ENCODE measurements at places on chromosomes 2 and 18. TPM values are rescaled to one million over a fixed set of nuclear protein-coding genes. Genes with fewer than 3 reads are reported as not detected.

DNA sequence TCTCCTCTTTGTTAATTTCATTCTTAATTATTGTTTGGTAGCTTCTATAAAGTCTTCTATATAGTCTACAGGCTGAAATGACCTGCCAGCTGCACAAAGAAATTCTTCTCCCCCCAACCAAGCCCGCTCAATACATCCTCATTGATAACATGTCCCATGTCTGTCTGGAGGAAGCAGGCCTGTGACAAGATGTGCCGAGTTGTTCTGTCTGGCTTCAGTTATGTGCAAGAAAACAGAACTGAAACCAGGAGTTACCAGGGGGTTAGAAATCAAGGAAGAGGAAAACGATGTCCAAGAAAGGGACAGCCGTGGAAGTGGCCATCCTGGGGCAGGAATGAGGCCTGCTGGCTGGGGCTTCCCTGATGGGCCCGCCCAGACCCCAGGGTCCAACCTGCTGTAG lies 57.6 kb downstream of the MTCL1 start:
- no peak for DNase-seq

DNA sequence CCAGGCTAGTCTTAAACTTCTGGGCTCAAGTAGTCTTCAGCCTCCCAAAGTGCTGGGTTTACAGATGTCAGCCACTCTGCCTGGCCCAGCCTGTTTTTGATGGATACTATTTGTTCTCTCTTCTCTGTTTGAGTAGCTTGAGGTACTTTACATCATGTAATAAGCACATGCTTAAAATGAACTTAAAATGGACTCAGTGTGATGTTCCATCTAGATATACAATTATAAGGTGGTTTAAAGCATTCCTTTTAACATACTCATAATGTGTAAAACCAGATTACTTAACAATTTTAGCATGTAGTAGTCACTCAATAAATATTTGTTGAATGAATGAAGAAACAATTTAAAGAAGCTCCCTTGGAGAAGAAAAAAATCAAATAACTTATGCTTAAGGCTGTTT lies 9.6 kb downstream of the PTPRM start:
- no peak for DNase-seq

DNA sequence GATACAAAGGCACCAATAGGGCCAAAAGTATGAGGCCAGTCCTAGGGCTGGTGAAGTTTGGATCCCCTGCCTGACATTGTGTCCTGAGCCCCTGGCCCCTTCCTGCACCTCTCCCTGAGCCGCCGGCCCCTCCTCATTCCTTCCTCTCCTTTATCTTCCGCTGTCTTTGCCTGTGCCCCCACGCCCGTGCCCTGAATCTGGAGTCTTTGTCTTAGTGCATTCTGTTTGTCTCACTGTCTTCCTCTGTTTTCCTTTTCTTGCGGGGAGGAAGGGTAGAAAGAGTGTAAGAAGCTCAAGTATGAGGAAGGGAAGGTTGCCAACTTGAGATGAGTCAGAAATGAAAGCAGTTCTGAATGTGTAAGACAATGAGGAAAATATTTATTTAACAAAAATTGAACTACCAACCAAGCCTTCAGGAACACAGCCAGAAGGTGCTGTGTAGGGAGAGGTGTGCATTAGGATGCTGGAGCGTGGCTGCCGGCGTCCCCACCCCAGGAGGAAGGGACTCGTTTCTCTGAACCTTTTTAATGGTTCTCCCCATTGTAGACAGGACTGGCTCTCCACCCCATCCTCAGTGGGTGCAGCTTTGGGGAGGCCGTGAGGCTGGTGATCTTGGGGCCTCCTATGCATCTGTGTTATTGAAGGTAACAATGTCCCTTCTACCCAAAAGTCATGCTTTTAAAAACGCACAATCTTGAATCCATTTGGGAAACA lies 133.1 kb downstream of the NEDD4L start:
- no peak for DNase-seq

- no peak for DNase-seq
These were observed 15.0 kb downstream of the RAB27B start for GRCh38 chr18:54843314-54843713.

Gene SP5
- polyA plus RNA-seq, result 0.83 TPM
